ENCODE measurements at places on chromosomes 4 and X.

DNA sequence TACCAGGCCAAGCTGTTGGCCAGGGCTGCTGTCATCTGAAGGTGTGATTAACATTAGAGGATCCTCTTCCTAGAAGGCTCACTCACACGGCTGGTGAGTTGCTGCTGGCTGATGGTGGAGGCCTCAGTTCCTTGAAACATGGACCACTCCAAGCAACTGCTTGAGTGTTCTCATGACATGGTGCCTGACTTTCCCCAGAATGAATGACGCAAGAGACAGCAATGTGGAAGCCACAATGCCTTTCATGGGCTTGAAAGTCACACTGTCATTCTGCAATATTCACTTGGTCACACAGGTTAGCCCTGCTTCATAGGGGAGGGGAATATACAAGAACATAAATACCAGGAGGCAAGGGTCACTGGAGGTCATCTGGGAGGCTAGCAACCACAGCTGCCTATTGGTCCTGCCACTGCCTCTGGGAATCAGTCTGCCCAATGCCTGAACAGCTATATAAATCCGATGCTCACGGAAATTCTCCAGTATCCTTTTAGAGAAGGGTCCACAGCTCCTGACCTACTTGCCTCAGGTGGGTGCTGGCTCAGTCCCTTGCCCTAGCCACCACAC lies 97.1 kb upstream of the MAML3 start:
- DNase-seq, result no peak

GRCh38 chr4:143721317-143721716 lies 20.8 kb upstream of the FREM3 start:
- no peak for DNase-seq

GRCh38 chr4:61521451-61521850 lies 321.3 kb downstream of the ADGRL3 start:
- no peak for DNase-seq

- peak; percentile 10 for DNase-seq
Measured at GRCh38 chrX:23435108-23435507, 100.5 kb downstream of the PTCHD1 start.

- DNase-seq, result no peak
Measured at GRCh38 chr4:4330794-4331193, 40.7 kb downstream of the ZBTB49 start.

- no peak for DNase-seq
Measured at GRCh38 chr4:157808796-157809383, 363.9 kb downstream of the GASK1B start.

- DNase-seq, result no peak
Measured at GRCh38 chrX:124441971-124442590, 95.7 kb downstream of the SH2D1A start.

GRCh38 chr4:109879636-109880314 lies 31.9 kb downstream of the LRIT3 start:
- DNase-seq, result no peak

- DNase-seq, result no peak
Measured at GRCh38 chr4:121873604-121874003, 3.3 kb upstream of the BBS7 start.

DNA sequence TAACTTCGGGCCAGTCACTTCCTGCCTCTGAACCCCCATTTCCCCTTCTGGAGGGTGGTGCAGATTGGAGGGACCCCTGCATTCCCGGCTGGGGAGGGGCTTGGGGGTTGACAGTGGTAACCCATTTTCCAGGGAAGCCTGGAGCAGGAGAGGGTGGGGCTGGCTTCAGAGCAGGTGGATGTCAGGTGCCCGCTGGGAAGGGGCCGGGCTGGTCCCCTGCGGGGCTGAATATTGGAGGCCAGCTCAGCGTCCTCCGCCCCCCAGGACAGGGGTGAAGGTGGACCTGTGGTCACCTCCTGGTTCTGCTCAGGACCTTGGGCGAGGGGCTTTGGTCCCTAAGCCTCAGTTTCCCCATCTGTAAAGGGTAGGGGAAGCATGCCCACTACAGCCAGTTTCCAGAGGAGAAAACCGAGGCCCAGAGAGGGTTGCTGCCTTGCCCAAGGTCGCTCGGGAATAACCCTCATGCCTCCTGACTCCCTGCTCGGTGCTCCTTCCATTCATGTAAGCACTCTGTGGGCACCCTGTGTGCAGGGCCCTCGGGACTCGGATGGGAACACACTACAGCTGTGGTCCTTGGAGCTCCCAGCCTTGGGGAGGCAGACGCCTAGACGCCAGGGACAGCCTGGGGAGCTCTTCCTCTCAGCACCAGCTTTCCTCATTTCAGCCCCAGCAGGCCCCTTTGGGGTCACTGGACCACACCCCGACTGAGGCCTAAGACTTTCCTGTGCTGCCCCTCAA lies 683 bp downstream of the MAN2B2 start:
- DNase-seq, result no peak

GRCh38 chr4:79381161-79381560 lies 26.9 kb downstream of the GK2 start:
- no peak for DNase-seq

DNA sequence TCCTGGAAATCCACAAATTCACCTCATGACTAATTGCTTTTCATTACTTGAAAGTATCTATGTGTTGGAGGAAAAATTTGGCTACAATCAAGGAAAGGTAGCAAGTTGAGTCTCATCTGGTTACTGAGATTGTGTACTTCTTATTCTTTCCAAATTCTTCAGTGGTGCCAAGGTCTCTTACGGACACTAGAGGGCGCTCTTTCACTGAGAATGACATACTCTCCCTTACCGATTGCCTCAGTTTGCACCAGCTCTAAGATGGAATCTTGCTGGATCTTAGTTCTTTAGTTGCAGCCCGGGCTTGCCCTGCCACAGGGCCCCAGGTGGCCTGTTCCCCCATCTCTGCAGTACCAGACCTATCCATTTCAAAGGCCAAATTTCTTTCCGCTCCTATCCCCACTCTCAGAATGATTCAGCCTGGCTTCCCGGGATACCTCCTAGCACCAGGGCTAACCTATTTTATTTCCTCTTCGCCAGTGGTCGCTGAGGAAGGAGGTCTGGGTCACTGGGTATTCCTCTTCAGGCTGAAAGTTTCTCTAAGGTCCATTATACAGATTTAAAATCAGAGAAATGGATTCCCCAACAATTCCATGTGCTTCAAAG lies 24.6 kb upstream of the GPR50 start:
- peak; percentile 58 for DNase-seq

GRCh38 chr4:113837397-113837796 lies 75.9 kb upstream of the CAMK2D start:
- DNase-seq, result peak; percentile 70

- DNase-seq, result no peak
Measured at GRCh38 chrX:50736656-50737055, 77.3 kb downstream of the SHROOM4 start.

DNA sequence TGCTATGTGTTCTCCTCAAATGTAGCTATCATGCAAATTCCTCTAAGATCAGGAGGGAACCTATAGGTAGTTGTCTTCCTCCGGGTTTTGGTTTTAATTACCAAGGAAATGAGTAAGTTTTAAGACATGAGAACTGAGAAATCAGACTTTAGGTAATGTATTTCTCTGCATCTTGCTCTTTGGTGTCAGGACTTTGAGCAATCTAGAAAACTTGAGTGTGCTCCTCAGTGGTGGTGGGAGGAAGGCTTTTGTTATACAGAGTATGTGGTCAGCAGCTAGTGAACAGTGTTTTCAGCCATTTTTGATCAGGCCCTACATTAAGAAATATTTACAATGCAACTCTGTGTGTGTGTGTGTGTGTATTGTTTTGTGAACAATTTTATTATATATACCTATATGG lies 224.1 kb downstream of the KLHL13 start:
- no peak for DNase-seq

GRCh38 chr4:123995936-123996335 lies 599.3 kb downstream of the SPRY1 start:
- DNase-seq, result peak; percentile 73

- DNase-seq, result peak; percentile 51
Measured at GRCh38 chr4:168335621-168336020, 17.1 kb upstream of the DDX60 start.

DNA sequence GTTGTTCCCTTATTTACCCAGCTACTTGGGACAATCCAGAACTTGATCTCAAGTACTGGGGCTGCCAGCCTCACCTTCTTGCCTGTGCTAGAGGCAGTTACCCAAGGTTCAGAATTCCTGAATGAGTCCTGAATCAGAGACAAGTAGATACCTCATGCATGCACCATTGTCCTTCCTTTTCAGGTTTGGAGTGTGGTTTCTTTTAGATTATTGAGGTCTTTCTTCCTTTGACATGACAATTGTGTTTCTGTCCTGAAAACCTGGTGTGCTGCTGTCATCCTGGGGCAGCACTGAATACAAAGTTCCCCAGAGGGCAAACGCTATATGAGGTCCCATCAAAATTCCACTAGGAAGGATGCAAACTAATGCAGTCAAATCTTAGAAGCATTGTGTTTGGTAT lies 3.5 kb downstream of the CXCL2 start:
- DNase-seq, result no peak

DNA sequence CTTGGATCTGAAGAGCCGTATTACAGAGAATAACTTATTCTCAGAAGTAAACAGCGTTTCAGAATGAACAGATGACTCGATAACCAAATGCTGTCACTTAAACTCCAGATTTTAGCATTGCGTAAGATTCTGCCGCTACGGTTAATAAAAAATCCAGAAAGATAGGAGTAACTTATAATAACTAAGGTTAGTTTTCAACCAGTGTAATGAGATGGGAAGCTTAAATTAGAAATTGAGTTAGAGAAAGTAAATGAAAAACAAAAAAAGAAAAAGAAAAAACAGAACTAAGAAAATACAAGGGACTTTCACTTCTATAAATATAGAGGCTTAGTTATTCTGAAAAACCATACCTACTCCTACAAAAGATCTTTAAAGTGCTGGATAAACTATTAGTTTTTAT lies 13.1 kb upstream of the PARM1 start:
- DNase-seq, result no peak

GRCh38 chr4:23373261-23373660 lies 516.6 kb downstream of the PPARGC1A start:
- DNase-seq, result peak; percentile 94

DNA sequence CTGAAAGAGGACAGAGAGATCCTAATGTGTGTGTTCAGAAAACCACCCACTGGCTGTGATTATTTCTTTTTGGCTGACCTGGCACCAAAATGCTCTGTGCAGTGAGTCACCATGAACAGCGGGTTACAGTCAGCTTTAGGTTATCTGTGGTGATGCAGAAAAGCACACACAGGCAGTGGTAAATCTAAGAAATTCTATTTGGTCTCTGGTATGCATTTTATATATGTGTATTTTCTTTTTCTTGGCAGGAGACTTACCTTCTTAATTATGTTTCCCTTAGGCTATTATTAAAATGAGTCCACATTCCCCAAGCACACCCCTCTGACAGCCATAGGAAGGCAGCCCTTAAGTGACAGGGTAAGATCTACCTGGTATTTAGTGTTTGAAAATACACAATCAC lies 79.1 kb upstream of the TFDP3 start:
- DNase-seq, result peak; percentile 84

DNA sequence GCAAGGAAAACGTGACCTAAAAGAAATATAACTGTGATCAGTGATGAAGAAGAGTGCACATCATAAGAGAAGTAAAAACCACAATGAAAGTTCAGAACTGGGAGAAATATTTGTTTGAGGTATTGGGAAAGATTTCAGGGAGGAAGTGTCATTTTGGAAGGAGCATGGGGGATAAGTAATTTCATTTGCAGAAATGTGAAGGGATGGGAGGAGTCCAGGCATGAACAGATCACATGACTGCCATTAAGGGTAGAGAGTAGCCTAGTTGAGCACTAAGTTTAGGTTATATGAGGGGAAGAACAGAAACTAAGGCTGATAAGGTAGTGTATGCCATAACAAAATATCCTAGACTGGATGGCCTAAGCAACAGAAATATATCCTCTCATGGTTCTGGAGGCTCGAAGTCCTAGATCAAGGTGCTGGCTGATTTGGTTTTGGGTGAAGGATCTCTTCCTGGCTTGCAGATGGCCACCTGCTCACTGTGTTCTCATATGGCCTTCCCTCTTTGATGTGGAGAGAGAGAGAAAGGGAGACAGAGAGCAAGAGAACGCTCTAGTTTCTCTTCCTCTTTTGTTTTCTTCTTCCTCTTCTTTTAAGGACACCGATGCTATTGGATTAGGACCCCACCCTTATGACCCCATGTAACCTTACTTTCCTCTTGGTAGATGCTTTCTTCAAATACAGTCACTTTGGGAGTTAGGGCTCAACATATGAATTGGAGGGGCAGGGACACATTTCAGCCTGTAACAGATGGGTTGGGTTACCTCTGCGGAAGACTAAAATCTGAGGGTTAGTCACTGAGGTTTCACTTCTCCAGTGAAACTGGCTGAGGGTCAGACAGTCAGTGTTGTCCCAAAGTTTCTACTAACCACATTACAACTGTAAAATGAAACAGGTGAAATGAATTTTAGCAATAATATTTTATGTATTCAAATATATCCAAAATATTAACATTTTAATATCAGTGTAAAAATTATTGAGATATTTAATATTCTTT lies 77.9 kb downstream of the EGF start:
- no peak for DNase-seq

DNA sequence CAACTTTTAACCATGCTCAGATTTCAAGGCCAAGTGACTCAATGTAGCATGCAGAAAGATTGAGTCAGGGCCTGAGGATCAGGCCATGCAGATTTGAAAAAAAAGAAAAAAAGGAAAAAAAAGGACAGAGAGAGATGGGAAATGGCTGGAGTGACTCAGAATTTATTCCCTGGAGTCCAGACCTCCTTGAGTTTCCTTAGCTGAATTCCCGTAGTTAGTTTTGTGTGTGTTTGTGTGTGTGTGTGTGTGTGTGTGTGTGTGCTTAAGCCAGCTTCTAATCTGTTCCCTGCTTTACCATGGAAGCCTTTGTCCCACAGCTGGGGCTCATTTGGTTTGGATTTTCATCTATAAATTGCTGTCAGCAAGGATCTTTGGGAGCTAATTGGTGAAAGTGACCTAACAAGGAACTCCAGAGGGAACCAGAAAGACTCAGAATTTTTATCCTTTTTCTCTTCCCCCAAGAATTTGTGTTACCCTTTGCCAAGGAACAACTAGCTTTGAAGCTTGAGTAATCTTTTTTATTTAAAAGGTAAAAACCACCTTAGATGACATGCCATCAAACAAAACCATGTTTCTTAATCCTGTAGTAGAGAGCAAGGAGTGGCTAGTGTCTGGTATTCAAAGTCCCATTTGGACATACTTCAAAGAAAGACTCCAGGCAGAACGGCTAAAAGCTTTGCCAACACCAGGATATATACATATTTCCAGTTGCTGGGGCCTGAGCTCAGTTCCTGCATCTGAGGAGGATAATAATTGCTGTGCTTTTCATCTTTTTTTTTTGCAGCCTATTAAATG lies 109.0 kb upstream of the DDIT4L start:
- DNase-seq, result peak; percentile 83

GRCh38 chrX:40109288-40110008 lies 11.7 kb upstream of the BCOR start:
- DNase-seq, result peak; percentile 81

DNA sequence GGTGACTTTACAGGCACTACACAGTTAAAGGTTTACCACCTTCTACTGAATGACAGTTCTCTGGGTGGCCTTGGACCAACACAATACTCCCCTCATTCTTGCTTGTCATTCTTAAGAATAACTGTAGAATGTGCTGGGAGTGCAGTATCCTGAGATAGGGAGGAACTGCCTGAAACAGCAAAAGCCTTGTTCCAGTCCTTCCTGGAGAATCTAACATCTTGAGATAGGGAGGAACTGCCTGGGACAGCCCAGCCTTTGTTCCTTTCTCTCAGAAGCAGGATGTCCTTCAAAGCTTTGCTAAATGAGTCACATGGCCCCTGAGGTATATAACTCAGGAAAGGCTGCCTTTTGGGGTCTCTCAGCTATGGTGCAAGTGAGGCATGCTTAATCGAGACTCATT lies 145.7 kb upstream of the MBNL3 start:
- DNase-seq, result no peak

- DNase-seq, result no peak
Measured at GRCh38 chr4:126637706-126638105, 995.1 kb upstream of the INTU start.

GRCh38 chr4:13547485-13548041 lies 3.3 kb upstream of the NKX3-2 start:
- DNase-seq, result no peak
